ENCODE measurements at places on chromosomes 6 and 20. TPM values are rescaled to one million over a fixed set of nuclear protein-coding genes. Genes with fewer than 3 reads are reported as not detected.

DNA sequence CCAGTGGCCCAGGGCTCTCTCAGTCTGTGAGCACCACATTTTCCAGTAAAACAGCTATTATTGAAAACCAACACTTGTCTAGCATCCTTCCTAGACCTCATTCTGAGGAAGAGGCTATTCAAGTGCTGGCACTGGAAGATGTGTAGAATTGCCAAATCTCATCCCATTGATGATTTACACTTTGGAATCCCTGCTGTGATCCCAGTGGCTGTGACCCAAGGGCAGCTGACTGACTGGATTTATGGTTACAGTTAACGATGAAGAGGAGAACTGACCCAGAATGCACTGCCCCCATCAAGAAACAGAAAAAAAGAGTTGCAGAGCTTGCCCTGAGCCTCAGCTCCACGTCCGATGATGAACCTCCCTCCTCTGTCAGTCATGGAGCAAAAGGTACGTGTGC, 2.4 kb downstream of the CMTR1 start:
- DNase-seq: no peak

DNA sequence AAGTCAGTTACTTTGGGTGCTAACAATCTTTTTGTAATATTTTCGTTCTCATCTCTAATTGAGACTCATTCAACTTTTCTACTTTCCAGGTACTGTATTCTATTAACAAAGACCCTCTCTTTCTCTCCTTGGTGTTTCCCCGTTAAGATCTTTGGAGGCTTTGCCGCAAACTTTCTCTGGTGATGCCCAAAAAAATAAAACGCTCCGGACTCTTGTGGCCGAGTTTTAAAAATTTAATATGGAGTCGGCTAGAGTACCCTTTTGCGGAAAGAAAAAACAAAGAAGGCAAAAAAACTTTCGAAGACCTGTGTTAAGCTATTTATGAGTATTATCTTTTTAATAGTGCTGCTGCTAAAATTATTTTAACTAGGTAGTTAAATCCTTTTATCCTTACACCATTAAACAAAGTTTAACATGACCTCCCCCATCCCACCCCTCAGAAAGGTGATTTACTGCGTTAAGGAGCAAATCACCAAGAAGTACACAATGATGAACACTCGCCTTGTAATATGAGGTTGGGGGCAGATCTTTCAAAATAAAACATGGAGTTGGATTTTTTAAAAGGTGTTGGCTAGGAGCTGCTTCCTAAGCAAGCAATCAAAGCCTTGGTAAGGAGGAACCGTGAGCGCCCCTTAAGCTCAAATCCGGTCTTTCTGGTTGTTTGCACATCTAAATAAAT, 10.0 kb downstream of the SIM1 start:
- DNase-seq: peak; percentile 80

The LZTS3 gene
- total RNA-seq: 29.4 TPM

The ADGRF5 gene
- total RNA-seq: not detected

DNA sequence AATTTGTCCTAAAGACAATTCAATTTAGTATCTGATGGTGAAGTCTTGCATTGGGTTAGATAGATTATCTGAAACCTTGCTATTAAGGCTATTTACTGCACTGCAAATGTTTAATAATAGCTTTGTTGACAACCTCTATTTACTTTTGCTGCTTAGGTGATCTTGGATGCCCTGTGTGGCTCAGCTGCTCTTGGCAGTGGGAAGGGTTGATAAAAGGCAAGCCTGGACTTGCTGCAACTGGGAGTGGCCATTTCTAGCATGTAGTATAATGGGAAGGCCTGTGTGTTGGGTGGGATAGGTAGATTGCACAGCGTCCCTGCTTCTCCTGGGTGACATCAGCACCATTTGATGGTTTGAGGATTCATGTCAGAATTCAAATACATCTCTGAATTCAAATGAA, 49.1 kb downstream of the ARMC2 start:
- no peak for DNase-seq

The FAM162B gene
- total RNA-seq: 6.3 TPM

The C20orf144 gene
- 0.66 TPM for total RNA-seq

DNA sequence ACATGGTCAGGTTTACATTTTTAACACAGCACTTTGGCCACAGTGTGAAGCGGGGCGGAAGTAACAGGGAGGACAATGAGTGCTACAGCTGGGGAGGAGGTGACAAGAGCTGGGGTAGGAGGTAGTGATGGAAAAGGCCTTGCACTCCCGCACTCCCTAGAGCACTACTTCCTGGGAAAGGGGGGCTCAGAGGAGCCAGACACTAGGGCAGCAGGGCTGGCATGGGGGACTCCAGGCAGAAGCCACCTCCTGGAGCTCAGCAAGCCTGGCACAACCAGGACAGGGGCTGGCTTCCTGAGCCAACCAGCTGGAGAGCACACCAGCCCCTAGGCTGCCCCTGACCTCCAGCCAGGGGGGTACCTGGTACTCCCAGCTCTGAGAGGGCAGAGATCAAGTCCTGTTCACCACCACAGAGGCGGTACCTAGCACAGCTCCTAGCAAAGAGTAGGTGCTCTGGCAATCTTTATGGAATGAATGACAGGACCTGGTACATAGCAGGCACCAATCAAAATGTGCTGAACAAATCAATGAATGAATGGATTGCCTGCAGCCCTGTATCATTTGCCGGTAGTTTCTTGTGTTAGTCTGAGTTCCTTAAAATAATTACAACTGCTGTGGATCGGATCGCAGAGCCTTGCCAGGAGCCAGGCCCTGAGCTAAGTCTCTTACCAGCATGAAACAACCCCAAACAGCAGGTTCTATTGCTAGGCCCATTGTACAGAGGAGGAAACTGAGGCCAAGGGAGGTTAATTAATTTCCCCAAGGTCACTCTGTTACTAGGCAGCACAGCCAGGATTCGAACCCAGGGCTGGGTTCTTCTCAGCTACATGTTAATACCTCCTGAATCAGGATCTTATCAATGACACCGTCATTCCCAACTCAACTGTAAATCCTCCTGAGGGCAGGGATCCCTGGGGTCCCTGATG, 15.5 kb downstream of the NOL4L start:
- no peak for DNase-seq

DNA sequence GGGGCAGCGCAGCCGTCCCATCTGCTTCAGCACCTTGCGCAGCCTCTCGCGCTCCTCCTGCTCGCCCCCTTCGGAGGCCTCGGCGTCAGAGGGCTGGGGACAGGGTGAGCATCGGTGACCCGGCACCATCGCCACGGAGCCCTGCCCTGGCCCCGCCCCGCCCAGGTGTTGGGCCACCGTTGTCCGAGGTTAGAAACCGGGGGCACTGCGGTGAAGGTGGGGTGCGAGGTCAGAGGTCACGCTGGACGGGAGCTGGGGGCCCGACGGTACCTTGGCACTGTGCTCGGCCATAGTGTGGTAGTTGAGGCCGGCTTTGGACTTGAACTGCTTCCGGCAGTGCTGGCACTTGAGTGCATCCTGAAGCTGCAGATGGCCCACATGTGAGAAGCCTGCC, 6.4 kb downstream of the ZNF512B start:
- DNase-seq: no peak

The ZBP1 gene
- total RNA-seq: not detected

- DNase-seq: peak; percentile 84
Measured at GRCh38 chr6:167146977-167147376, 10.8 kb downstream of the GPR31 start.

The TRIM10 gene
- not detected for total RNA-seq

The ANKRD66 gene
- not detected for total RNA-seq

GRCh38 chr6:109922851-109923250, 55.3 kb upstream of the GPR6 start:
- DNase-seq: no peak

The KIAA1755 gene
- total RNA-seq: 0.12 TPM

The COL9A3 gene
- 113 TPM for total RNA-seq

The SCUBE3 gene
- total RNA-seq: 0.70 TPM

GRCh38 chr6:41674231-41675000, 36.1 kb downstream of the MDFI start:
- DNase-seq: no peak

DNA sequence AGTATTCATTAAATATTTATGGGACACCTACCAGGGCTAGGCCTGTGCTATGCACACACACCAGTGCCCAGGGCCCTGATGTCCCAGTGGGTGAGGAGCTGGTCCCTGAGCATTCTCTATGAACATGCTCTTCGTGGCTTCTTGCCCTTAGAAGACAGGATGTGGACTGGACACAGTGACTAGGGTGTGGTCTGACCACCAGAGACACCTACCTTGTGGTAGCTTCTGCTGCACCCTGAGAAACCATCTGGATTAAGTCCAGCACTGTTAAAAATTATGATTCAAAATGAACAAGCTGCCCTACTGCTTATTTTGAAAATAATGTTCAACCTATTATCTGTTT, 112.9 kb upstream of the RPS6KA2 start:
- DNase-seq: no peak

DNA sequence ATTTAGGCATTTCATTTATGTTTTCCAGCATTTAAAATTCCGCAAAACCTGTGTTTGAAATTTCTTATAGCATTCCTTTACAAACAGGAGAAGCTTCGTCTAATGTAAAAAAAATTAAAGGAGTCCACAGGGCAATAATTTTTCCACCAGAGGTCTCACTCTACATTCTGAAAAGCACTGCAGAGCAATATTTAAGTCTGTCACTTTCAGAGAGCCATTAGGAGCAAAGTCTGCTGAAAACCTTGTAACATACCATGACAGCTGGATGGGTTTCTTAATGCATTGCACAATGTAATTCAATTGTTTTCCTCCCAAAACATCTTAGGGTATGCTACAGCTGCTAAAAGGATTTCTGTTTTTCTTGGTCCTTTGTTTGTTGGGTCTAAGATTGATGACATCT, 18.0 kb downstream of the BAG2 start:
- DNase-seq: no peak

GRCh38 chr6:146300521-146300920, 243.1 kb upstream of the RAB32 start:
- no peak for DNase-seq

The PRDM13 gene
- total RNA-seq: 0.10 TPM

The TSBP1 gene
- not detected for total RNA-seq

The FAM83C gene
- not detected for total RNA-seq

GRCh38 chr6:82040405-82041221, 206.9 kb downstream of the IBTK start:
- peak; percentile 79 for DNase-seq

- DNase-seq: peak; percentile 39
Measured at GRCh38 chr6:91317247-91317835, 730.5 kb upstream of the MAP3K7 start.

DNA sequence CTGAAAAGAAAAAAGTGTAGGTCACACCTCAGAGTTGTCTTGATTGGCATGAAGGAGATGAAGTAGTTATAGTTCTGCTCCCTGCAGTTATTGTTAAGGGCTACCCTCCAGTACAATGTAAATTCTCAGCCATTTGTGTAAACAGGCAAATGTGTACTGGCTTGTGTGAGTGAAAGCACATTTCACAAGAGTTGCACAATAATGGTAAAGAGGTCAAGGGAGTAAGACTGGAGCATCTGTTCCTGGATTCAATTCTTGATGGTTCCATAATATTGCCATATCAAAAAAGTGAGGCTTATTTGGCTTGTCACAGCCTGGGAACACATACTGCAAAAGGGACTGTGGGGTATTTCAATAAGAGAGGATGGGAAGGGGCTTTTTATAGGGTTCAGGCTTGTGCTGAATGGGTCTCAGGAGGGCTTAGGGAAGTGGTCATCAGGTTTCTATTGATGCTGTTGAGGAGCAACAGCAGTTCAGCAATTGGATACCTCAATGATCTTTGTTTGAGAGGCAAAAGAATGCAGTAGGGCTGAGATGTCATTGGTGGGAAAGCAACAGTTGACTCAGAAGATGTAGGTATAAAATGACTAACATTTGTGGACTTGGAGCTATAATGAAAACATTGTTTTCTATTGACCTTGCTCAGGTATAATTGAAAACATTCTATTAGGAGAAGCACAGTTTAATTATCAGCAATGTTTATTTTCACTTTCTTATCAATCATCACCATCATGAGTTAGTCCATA, 402.6 kb downstream of the BCKDHB start:
- no peak for DNase-seq

GRCh38 chr20:40860487-40860902, 168.1 kb upstream of the TOP1 start:
- DNase-seq: no peak

- DNase-seq: no peak
Measured at GRCh38 chr6:4728436-4728769, 47.8 kb upstream of the CDYL start.

GRCh38 chr6:16982807-16983206, 119.0 kb upstream of the STMND1 start:
- DNase-seq: no peak

The BPIFB2 gene
- total RNA-seq: not detected

Data from GM23338 (cell line).